ENCODE measurements at places on chromosomes 5 and 9.

DNA sequence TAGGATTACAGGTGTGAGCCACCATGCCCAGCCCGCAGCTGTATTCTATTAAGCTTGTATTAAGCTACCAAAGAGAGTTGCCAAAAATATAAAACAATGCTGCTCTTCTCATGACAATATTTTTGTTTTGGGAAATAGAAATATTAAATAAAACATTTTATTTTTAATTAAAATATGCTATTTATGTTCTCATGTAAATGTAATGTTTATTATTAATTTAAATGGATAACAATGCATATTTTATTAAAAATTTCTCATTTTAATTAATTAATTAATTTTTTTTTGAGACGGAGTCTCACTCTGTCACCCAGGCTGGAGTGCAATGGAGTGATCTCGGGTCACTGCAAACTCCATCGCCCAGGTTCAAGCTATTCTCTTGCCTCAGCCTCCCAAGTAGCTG, 117.5 kb downstream of the ANKRD55 start:
- no peak for DNase-seq

DNA sequence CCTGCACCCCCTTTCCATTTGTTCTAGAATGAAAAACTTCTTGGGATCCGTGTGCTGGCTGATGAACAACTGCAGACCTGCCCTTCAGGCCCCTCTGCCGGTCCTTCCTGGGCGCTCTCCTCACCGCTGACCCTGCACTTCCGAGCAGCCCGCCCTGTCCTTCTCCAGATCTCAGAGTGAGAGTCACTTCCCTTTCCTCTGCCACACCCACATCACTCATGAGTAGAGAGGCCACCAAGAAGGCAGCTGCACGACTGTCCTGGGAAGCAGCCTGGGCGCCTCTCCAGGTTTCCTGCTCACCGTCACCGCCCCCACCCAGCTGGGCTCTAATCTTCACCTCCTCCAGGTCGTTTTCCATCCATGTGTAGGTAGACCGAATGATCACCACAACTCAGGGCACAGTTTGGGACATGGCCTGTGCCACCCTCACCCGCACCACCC, 35.0 kb upstream of the NSMF start:
- DNase-seq, result peak; percentile 76

DNA sequence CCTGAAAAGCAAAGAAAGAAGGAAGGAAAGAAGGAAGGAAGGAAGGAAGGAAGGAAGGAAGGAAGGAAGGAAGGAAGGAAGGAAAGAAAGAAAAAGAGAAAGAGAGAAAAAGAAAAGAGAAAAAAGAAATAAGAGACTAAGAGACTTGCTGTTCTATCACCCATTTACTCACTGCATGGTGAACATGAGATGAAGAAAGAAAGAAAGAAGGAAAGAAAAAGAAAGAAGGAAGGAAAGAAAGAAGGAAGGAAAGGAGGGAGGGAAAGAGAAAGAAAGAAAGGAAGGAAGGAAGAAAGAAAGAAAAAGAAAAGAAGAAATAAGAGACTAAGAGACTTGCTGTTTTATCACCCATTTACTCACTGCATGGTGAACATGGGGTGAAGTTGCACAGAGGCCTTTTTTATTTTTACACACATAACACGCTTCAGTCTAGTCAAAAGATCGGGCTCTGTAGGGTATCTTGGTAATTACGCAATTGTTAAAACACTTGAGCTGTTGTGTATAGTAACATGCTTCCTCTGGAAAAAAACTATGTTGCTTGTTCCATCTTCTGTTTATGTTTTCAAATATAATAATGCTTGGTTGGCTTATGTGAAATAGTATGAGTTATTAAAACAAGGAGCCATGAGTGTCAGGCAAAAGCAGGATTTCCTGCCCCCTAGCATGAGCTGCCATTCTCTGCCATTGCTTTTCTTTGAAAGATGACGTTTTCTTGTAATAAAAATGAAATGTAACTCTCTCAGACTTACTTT, 119.3 kb upstream of the ZNF608 start:
- peak; percentile 22 for DNase-seq

- no peak for DNase-seq
Measured at GRCh38 chr5:121968910-121969607, 7.3 kb downstream of the SRFBP1 start.

- DNase-seq, result no peak
Measured at GRCh38 chr9:76101947-76102346, 211.5 kb downstream of the PCSK5 start.

- no peak for DNase-seq
Measured at GRCh38 chr5:136819526-136820302, 454.4 kb upstream of the TRPC7 start.

GRCh38 chr5:94745786-94746730, 127.6 kb downstream of the SLF1 start:
- no peak for DNase-seq

DNA sequence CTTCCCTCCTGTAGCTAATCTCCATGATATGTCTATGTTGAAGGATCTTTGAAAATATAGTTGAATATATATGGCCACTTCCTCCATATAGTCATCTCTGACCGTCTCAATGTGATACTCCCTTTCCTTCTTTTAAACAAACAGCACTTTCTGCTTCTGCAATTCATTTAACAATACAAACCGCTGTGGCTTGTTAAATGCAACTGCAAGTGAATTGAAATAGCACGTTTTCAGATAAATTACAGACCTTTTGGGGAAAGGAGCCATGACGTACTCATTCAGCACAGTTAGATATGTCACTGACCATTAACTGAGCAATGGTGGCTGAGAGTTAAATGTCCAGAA, 82.5 kb downstream of the FBXO38 start:
- no peak for DNase-seq

- DNase-seq, result no peak
Measured at GRCh38 chr5:97418462-97418861, 235.4 kb upstream of the RIOK2 start.

DNA sequence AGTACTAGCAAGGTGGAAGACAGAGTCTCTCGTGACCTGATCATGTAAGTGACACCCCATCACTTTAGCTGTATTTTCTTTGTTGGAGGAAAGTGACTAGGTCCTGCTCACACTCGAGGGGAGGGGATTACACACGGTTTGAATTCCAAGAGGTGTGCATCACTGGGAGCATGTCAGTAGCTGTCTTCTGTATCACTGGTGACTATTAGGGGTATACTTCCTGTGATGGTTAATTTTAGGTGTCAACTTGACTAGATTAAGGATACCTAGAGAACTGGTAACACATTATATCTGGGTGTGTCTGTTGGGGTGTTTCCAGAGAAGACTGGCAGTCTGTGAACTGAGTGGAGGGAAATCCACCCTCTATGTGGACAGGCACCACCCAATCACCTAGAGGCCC, 22.5 kb downstream of the FOXD1 start:
- no peak for DNase-seq

GRCh38 chr5:92835712-92836111, 745.3 kb downstream of the NR2F1-AS1 start:
- DNase-seq, result no peak

GRCh38 chr9:101561740-101562139, 28.1 kb downstream of the RNF20 start:
- DNase-seq, result peak; percentile 42

Data from hematopoietic multipotent progenitor cell treated with erythropoietin and hydrocortisone succinate and interleukin-3 and kit ligand, for 4 days (in vitro differentiated cells).